Stimulated activated CD8-positive, alpha-beta memory T cell treated with anti-CD3 and anti-CD28 coated beads, Interleukin-15, amount 100 ng/mL, for 1 hour (primary cell): ENCODE measurements at places on chromosomes 16 and 17.

GRCh38 chr17:12395733-12396354 lies 269.8 kb upstream of the MYOCD start:
- no peak for DNase-seq

DNA sequence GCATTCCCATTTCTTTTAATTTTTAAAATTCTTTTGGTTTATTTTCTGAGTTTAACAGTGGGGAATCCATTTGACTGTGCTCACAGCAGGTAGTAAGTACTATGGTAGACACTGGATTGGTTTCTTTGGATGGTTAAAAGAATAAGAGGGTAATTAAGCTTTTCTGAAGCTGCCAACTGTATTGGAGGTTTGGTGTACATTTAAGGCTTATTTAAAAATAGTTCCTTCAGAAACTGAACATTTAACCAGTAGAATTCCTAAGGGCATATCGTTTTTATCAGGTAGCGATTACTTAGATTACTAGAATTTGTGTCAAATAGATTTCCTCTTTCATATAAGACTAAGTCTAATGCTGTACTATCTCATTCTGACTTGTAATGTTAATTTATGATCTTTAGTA lies 162.4 kb downstream of the PPM1E start:
- DNase-seq = no peak

GRCh38 chr17:82836823-82837357 lies 2.9 kb downstream of the ZNF750 start:
- no peak for DNase-seq

GRCh38 chr17:13160790-13161189 lies 143.0 kb upstream of the ELAC2 start:
- no peak for DNase-seq

DNA sequence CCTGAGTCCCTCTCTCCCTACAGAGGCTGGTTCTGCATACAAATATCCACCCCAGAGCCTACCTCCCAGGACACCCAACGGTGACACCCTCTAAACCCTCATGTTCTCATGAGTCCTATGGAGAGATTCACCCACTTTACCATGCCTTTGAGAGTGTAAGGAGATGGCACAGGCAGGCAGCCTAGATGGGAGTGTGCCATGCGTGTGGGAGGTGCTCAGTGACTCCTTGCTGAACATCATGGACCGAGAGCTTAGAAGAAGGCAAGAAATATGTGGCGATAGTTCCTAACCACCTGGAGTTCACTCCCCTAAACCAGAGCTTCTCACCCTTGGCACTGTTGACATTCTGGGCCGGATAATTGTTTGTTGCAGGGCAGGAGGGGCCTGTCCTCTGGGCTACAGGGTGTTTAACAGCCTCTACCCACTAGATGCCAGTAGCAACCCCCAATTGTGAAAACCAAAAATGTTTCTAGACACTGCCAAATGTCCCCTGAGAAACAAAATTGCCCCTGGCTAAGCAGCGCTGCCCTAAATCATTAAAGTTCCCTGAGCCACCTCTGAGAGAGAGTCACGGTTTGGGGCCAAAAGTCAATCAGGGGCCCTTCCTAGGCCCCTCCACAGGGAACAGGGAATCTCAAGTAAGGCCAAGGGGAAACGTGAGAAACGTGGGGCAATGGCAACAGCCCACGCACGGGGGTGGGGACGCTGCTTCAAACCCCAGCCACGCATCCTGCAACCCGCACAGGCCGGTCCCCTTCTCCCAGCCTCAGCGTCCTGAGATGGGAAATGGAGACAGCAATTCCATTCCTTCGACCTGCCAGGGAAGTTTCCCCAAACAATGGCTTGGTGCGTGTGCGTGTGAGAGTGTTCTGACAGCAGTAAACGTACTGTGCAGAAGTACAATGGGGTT lies 66.8 kb downstream of the C16orf78 start:
- DNase-seq = no peak

GRCh38 chr17:44266402-44267164 lies 1.4 kb downstream of the SLC4A1 start:
- DNase-seq = no peak

DNA sequence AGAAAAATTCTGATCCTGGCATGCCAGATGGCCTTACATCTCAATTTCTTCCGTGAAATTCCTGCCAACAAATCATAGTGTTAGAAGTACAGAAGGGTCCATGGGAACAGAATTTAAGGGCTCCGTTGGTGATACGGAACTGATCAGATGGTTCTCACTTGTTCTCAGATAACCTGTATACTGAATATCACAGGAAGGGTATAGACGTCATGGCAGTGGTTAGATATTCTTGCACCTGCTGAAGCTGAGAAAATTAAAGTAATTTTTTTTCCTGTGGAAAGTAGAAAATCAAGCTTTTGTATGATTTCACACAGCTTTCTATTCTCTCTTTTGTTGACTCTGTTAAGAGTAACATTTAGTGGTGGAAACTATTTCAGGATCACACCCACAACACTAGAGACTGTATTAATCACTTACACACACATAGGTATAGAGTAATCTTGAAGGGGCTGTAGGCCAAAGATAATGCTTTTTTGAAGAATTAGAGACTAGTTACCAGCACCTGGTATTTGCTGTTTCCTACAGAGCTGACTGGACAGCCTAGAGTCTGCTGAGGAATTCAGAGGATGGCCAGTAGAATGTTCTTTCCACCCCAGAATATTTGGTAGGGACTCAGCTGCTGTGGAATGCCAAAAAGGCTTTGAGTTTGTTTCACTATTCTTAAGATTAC lies 7.5 kb downstream of the TENT4B start:
- no peak for DNase-seq

DNA sequence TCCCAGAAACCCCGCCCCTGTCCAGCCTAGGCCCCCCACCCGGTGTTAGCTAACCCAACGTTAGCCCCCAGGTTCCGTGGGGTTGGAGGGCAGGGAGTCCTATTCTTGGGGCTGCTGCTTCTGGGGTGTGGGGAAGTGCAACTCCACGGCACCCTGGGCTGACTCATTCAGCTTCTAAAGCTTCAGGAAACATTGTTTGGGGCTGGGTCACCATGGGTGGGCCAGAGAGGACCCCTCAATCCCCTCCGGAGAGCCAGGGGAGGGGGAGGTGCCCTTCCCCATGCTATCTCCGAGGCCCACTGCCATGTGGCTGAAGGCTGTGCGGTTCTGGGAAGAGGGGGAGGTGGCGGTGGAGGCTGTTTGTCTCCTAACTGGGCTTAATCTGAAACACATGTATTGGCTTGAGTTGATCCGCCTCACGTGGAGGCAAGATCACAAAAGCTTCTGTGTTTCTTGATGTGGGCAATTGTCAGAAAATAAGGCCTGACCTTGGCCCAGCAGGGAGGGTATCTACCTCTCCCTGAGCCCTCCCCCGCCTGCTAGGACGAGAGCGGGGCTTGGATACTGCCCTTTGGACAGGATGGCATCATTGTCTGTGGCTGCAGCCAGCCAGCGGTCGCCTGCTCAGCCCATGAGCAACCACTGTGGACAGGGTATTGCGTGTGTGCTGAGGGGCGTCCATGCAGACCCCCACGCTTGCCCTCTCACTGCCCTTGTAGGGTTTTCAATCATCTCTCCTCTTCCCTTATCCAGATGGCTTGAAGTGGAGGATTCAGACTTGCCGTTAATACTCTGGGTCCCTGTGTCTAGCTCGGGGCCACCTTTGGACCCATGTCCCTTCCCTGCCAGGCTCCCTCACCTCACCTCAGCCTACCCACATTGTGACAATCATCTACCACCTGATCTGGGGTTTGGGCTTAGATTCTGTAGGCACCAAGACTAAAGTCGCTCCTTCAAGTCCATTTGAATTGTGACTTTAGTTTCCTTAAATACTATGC lies 1.3 kb downstream of the SERPINF1 start:
- no peak for DNase-seq

GRCh38 chr16:87076950-87077749 lies 240.0 kb downstream of the C16orf95 start:
- DNase-seq = no peak
